ENCODE measurements at places on chromosomes 4 and X.

- no peak for DNase-seq
These were observed 388.7 kb upstream of the FMR1 start for GRCh38 chrX:147522981-147523380.

GRCh38 chr4:100823066-100823992, 305.5 kb upstream of the EMCN start:
- DNase-seq: no peak

- DNase-seq: no peak
These were observed 97.1 kb downstream of the TMA16 start for GRCh38 chr4:163591614-163592020.

- DNase-seq: no peak
These were observed 91.9 kb upstream of the SH3RF1 start for GRCh38 chr4:169362607-169363006.

DNA sequence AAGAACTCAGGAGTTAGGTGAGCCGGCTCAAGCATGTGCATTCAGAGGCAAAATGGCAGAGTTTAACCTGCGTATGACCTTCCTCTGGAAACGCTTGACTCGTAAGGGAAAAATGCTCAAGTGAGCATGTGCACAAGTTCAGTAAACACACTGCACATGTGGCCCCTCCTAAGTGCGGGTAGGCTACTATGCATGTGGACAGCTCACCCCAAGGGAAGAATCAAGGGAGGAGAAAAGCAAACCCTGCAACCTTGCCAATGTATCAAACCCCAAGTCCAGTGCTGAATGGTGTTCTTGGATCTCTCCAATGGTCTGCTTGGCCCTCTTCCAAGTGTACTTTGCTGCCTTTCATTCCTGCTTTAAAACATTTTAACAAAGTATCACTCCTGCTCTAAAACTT, 407.1 kb downstream of the ADAM29 start:
- DNase-seq: peak; percentile 50

- no peak for DNase-seq
These were observed 282.3 kb downstream of the INPP4B start for GRCh38 chr4:142563682-142564291.

DNA sequence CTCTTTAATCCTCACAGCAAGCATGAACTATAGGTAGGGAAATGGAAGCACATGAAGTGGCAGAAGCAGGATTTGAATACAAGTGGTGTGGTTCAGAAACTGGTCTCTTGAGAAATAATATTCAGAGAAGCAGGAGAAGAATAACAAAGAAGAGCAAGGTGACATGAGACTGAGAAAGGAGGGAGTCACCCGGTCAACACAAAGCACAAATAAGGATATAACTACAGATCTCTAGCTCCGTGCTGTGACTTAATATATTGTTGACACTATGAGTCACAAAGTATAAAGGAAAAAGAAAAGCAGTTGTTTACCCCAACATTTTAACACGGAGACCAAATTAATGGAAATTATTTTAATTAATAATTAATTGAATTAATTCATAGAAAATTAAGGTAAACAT, 204.5 kb downstream of the CPE start:
- DNase-seq: no peak
